Germinal center (tissue), 1 donor: ENCODE measurements at places on chromosomes 2 and 18.
A peak's percentile ranks its signal among the peaks of the same experiment; 100 is the strongest.

- peak; percentile 16 for DNase-seq
Observed at GRCh38 chr18:33578518-33579348, 714 bp downstream of the ASXL3 start.

GRCh38 chr2:159497847-159498246 lies 118.5 kb downstream of the BAZ2B start:
- DNase-seq: no peak

GRCh38 chr2:18845854-18846445 lies 256.6 kb upstream of the NT5C1B start:
- DNase-seq: no peak

- DNase-seq: no peak
Observed at GRCh38 chr2:120446236-120447126, 100.5 kb downstream of the INHBB start.

GRCh38 chr2:236867441-236868260 lies 218.0 kb upstream of the COPS8 start:
- DNase-seq: no peak

DNA sequence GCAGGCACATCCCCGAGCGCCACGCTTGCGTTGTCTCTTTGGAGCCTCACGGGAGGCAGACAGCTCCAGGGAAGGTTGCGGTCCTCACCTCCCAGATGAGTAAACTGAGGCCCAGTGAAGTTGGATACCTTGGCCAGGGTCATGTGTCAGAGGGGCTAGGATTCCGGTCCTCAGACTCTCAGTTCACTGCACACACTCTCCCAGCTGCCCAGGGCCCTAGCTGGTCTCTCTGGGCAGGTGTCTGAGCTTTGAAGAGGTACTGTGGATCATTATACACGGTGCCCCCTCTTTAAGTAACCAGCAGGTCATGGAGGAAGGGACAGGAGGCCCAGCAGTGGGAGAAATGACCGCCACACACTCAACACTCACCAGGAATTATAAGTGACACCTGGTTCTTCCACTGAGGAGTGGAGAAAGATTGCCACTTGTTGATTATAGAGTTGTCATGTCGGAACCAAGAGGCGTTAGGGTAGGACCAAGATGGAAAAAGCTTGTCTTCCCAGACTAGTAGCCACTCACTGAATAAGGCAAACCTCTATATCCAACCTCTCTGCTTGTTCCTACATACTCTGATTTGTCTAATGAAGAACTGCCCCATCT lies 588 bp downstream of the TMEM214 start:
- no peak for DNase-seq

DNA sequence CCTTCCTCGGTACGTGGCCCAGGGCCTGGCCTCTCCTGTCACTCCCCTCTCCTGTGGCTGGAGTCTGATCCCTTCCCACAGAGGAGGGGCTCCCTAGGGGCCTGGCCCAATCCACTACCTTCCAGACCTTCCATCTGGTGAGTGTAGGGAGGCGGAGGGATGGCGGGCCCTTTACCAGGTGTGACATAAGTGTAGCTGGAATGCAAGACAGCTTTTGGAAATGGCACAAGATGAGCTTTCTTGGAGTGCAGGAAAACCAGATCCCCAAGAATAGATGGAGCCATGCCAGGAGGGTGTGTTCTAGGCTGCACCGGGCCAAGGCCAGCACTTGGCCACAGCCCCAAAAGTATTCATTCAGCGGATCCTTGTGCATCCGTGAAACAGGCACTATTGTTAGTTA lies 30.1 kb downstream of the IGFBP5 start:
- DNase-seq: no peak

- no peak for DNase-seq
Observed at GRCh38 chr2:226738821-226739544, 60.6 kb downstream of the IRS1 start.

- no peak for DNase-seq
Observed at GRCh38 chr2:148110184-148110583, 89.3 kb downstream of the MBD5 start.

GRCh38 chr18:36214811-36215210 lies 27.5 kb downstream of the MOCOS start:
- no peak for DNase-seq

- DNase-seq: no peak
Observed at GRCh38 chr2:67571785-67572718, 174.9 kb downstream of the ETAA1 start.

- DNase-seq: no peak
Observed at GRCh38 chr2:219851169-219851568, 223.7 kb downstream of the SLC4A3 start.

DNA sequence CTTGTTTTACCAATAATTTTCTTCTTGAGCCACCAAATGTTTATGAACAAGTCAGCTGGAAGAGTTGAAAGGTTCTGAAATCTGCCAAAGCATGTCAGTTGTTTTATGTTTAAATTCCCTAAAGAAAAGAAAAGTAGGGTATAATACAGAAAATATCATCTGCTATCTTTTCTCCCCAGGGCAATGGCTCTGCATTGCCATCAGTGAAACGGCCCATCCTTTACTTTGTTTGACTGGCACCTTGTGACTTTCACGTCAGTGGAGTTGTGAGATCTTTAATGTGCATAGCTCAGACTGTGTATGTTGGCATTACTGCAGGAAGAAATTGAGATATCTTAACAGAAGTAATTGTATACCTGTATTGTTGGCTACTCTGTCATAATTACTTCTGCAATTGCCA lies 239.9 kb downstream of the THSD7B start:
- DNase-seq: no peak

- no peak for DNase-seq
Observed at GRCh38 chr2:26709323-26710110, 17.0 kb downstream of the KCNK3 start.

DNA sequence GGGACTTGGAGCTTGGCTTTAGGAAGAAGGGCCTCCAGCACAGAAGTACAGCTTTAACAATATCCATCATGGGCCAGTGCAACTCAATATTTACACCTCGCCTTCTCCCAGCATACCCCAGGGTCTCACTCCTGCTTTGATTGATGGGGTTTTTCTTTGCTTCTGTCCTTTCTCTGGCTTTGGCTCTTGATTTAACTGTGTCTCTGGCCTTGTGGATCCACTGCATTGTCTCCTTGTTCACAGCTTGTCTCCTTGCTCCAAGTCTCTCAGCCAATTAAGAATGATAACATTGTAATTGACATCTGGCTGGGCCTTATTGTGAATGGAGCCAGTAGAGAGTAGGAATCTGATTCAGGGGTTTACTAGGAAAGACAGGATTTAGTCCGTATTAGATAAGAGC lies 1019.5 kb downstream of the TMEM182 start:
- no peak for DNase-seq

GRCh38 chr2:38466876-38467767 lies 90.0 kb upstream of the ATL2 start:
- DNase-seq: no peak

GRCh38 chr2:189555232-189555631 lies 25.4 kb downstream of the SLC40A1 start:
- no peak for DNase-seq

DNA sequence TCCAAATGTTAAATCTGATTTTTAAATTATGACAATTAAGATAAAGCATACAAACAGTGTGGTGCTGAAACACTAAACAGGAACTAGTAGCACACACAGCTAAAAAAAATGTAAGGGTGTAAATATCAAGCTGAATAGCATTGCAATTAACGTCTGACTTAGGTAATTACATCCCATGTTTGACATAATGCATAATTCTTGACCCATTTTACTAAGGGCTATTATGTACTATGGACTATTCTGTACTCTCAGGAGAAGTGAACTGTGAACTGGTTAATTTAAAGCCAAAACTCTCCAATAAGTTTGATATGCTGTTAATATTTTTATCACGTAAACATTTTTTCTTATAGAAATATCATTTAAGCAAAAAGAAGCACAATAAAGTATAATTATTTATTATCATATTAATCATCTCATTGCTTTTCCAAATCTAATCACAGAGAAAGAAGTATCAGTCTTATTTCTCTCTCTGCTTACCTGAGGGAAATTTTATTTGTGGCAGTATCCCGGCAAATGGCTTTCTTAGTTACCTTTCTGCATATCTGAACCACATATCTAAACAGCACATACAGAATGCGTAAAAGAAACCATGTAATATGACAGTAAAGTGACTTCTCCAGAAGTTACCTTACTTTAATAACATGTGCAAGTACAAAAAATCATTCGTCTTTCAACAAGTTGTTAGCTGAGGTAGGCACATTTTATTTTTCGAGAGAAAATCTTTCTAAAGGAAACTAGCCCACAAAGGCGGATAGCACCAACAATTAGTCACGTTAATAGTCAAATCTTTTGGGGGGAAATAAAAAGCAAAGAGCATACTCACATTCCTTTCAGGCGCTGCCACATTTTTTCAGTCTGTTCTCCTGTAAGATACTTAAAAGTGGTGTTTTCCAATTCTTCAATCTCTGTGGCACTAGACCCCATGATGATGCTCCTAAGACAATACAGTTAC lies 94.9 kb upstream of the PDE1A start:
- DNase-seq: no peak

GRCh38 chr2:28545590-28546200 lies 49.8 kb downstream of the PLB1 start:
- no peak for DNase-seq

- DNase-seq: no peak
Observed at GRCh38 chr2:143885461-143885860, 634.5 kb downstream of the ZEB2 start.

GRCh38 chr2:120488531-120488930 lies 142.6 kb downstream of the INHBB start:
- no peak for DNase-seq

GRCh38 chr2:83368916-83369315 lies 1090.2 kb downstream of the SUCLG1 start:
- DNase-seq: no peak

GRCh38 chr2:3076848-3077642 lies 300.6 kb downstream of the EIPR1 start:
- no peak for DNase-seq

DNA sequence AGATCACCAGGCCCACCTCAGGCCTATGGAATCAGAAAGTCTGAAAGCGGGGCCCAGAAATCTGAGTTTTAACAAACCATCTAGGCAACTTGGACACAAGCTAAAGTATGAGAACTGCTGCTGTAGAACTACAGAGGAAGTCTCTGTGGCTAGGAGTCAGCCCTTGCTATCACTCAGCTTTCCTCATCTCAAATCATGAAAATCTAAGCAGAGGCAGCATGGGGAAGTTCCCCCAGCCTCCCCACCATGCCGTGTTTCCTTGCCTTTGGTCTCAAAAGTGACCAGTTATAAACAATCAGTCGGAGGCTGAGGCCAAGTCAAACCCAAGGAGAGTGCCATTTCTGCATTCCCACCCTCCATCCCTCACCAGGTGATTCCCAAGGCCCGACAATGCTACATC lies 404.7 kb downstream of the BCL11A start:
- DNase-seq: no peak

- no peak for DNase-seq
Observed at GRCh38 chr2:170369894-170370293, 191.9 kb downstream of the MYO3B start.

DNA sequence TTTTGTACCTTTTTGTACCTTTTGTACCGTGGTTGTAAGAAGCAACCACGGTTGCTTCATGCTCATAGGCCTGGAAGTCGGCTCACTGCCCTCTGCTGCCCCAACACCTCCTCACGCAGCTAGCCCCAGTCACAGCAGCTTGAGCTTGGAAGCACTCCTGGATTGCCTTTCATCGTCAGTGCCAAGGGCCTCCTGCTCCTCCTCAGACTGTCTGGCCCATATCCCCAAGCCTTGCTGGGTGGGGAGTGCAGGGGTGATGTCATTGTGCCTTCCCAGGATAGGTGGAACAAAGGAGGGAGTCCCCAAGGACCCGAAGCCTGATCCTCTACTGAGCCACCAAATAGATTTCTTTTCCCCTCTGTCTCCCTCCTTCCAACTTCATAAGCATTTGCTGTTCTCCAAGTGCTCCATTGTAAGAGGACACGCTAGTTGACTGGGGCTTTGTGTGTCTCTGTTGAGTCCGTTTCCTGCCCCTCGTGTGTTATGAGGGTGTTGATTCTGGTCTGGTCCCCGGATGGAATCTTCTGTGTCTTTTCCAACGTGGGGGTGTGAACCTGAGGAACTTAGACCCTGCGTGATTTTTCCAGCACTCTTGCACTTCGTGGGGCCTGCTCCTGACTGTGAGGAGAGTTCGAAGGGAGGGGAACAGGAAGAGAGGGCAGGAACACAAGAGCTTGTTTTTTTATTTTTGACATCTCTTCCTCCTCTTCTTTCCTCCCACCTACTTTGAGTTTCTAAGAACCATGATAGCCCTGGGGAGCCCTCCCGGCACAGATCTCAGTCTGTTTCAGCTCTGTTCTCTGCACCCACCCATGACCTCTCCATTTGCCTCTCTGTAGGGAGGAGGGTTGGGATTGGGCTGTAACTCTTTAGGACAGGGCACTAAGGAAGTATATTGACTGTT lies 127.2 kb upstream of the EML6 start:
- no peak for DNase-seq

GRCh38 chr2:131045286-131046027 lies 47.8 kb downstream of the FAM168B start:
- DNase-seq: no peak

- no peak for DNase-seq
Observed at GRCh38 chr2:29226808-29227207, 111.6 kb downstream of the CLIP4 start.

DNA sequence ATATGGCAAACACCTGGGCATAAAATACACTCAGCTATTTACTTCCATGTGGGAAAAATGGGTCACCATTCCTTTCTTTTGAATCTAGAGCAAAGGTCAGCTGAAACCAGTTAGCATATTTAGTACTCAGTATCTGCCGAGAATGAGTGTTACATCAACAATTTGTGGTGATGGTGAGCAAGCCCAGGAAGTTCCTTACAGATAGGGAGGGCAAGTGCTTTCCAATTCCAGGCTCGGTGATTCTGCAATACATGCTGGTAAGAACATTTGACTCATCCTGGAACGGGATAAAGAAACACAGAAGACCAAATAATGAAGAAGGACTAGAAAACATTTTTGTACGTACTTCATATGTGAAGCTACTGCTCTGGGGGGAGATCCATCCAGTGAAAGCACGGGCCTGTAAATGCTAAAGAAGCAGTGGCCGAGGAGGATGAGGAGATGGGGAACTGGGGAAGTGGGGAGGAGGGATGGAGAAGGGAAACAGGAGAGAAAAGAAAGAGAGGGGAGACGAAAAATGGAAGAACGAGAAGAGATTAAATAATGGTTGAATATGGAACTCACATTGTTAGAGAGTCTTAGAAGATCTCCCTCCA lies 251.9 kb downstream of the TTC32 start:
- DNase-seq: no peak

GRCh38 chr2:239596792-239597191 lies 196.0 kb upstream of the HDAC4 start:
- DNase-seq: no peak

- no peak for DNase-seq
Observed at GRCh38 chr2:31322371-31322770, 88.4 kb downstream of the EHD3 start.

GRCh38 chr2:165833156-165833555 lies 39.1 kb upstream of the GALNT3 start:
- DNase-seq: no peak

GRCh38 chr2:120323214-120323613 lies 22.7 kb upstream of the INHBB start:
- DNase-seq: no peak

- no peak for DNase-seq
Observed at GRCh38 chr2:181798022-181798421, 93.5 kb upstream of the ITPRID2 start.

GRCh38 chr2:7601990-7602389 lies 684.8 kb downstream of the RNF144A start:
- no peak for DNase-seq
